ENCODE measurements at places on chromosomes 11 and 22.

- DNase-seq, result peak; percentile 94
Measured at GRCh38 chr11:62599069-62599696, 2.5 kb downstream of the MTA2 start.

DNA sequence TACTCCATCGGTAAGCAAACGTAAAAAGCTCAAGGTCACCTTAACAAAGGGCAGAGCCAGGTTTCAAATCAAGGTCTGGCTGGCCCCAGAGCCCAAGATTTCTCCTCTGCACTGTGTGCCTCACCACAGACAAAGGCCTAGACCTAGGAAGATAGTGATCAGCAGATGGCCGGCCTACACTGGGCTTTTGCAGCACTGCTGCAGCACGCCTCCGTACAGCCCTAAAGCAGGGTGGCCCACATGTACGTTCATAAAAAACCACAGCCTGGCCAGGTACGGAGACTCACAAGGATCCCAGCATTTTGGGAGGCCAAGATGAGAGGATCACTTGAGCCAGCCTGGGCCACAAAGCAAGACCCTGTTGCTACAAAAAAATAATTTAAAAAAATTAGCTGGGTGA is 106.3 kb upstream of the PITPNB start:
- DNase-seq, result no peak

GRCh38 chr11:134001088-134001487 is 44.3 kb upstream of the IGSF9B start:
- DNase-seq, result no peak

GRCh38 chr11:67315325-67315909 is 12.1 kb downstream of the SSH3 start:
- DNase-seq, result no peak

DNA sequence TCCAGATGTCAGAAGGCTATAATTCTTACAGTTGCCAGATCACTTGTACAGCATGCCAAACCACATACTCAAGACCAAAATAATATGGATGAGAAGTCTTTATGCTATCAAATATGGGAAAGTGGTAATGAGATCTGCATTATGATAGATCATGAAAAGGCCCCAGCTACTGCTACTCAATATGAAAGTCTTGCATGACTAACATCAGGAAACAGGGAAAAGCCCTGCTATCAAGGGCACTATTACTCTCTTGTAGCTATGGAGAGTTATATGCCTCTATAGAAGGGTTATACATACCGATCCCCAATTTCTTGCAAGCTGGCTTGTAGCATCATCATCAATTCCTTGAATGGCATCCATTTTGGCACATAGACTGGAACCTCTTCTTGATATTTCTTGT is 30.2 kb upstream of the TMPRSS5 start:
- DNase-seq, result no peak

- no peak for DNase-seq
Measured at GRCh38 chr11:78691215-78691614, 116.6 kb upstream of the NARS2 start.

- peak; percentile 30 for DNase-seq
Measured at GRCh38 chr11:116043857-116044256, 539.6 kb upstream of the CADM1 start.

- no peak for DNase-seq
Measured at GRCh38 chr22:41775976-41776375, 24.5 kb upstream of the CCDC134 start.

GRCh38 chr11:111565114-111565720 is 24.7 kb downstream of the LAYN start:
- peak; percentile 88 for DNase-seq

GRCh38 chr11:84628871-84629620 is 998.1 kb downstream of the DLG2 start:
- no peak for DNase-seq
